CD4-positive, alpha-beta T cell treated with Interleukin-10 for 1 hour (primary cell): ENCODE measurements at places on chromosomes 4 and X.

DNA sequence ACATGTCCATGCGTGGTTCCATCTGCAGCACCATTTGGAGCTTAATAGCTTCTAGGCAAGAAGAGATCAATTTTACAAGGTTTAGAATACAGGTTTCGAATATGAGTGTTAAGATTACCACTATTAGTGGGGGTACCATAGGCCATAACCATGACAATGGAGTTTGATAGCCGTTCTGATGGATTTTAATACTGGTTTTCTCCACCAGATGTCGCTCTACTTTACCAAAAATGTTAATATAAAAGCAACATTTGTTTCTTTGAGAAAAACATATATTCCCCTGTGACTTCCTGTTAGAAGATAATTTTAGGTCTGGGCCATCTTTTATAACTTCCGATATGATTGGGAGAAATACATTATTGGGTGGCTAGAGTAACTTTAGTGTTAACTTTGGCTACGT, 499.7 kb upstream of the POU3F4 start:
- DNase-seq, result peak; percentile 0

GRCh38 chrX:149230689-149231088, 274.4 kb downstream of the IDS start:
- no peak for DNase-seq

- no peak for DNase-seq
Measured at GRCh38 chrX:23935106-23935505, 27.3 kb downstream of the CXorf58 start.

- DNase-seq, result no peak
Measured at GRCh38 chrX:151725338-151725614, 9.3 kb upstream of the CNGA2 start.

GRCh38 chr4:24655326-24655725, 71.0 kb upstream of the DHX15 start:
- no peak for DNase-seq
